ENCODE measurements at places on chromosomes 13 and 19. TPM values are rescaled to one million over a fixed set of nuclear protein-coding genes. Genes with fewer than 3 reads are reported as not detected.
A peak's percentile ranks its signal among the peaks of the same experiment; 100 is the strongest.

Gene LMTK3
- 0.09 TPM for polyA plus RNA-seq

Gene TMEM143
- polyA plus RNA-seq, result 20.6 TPM

Gene C1QTNF9
- polyA plus RNA-seq, result 8.7 TPM

Gene ITGBL1
- 0.36 TPM for polyA plus RNA-seq

Gene CSNK1G2
- 42.8 TPM for polyA plus RNA-seq

Gene CLC
- polyA plus RNA-seq, result 1.2 TPM

Gene SLC7A10
- 10.8 TPM for polyA plus RNA-seq

Gene CPAMD8
- 4.2 TPM for polyA plus RNA-seq

- no peak for DNase-seq
These were observed 1.4 kb downstream of the TMEM272 start for GRCh38 chr13:51843529-51843928.

DNA sequence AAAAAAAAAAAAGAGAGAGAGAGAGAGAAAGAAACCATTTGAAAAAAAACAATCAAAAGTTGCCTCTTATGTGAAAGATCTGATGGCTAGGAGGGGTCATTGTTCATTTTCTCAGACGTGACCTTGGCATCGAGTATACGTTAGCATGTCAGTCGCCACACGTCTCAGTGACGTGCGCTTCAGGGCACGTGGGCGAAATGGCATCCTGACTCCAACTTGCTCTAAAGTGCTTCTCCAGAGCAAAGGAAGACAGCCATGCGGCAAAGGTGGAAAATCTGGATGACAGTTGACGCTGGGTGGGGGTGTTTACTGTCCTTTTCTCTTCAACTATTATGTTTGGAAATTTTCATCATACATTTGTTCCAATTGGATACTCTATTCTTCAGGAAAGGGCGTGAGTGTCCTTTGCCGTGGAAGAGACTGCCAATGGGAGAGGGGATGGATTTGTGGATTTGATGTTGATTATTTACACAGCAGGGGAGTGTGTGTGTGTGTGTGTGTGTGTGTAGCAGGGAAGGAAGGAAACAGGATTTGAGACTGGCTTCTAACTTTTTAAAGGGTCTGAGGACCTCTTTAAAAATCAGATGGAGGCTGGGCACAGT lies 25.0 kb downstream of the KLF2 start:
- peak; percentile 58 for DNase-seq

GRCh38 chr19:633786-634639 lies 676 bp upstream of the POLRMT start:
- no peak for DNase-seq

DNA sequence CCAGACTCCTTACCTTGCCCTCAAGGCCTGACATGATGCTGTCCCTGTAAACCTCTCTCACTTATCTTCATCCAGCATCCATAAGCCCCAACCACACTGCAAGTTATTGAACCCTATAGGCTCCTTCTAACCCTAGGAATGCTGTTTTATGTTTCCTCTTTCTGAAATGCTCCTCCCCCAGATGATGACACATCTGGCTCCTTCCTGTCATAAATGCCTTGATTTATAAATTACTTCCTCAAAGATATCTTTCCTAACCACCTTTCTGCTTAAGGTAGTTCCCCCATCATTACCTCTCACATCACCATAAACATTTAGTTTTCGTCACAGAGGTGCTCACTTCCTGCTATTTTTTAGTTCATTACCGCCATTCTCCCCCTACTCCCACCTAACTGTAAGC lies 12.3 kb downstream of the RUBCNL start:
- no peak for DNase-seq

- no peak for DNase-seq
These were observed 8.6 kb upstream of the PEAK3 start for GRCh38 chr19:2290441-2291184.

DNA sequence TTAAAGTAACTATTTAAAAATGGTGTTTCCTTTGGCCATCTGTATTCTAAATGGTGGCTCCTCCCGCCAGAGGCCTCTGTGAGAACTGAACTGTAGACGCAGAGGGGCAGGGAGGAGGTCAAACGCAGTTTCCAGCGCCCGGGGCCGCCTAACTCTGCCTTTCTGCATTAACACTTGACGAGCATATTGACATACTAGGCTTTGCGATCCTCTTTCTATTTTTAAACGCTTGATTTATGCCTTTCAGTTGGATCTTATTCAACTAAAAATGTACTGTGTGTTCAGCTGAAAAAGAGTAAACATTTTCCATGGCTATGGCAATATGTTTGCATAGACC lies 74.7 kb downstream of the SPACA7 start:
- no peak for DNase-seq

DNA sequence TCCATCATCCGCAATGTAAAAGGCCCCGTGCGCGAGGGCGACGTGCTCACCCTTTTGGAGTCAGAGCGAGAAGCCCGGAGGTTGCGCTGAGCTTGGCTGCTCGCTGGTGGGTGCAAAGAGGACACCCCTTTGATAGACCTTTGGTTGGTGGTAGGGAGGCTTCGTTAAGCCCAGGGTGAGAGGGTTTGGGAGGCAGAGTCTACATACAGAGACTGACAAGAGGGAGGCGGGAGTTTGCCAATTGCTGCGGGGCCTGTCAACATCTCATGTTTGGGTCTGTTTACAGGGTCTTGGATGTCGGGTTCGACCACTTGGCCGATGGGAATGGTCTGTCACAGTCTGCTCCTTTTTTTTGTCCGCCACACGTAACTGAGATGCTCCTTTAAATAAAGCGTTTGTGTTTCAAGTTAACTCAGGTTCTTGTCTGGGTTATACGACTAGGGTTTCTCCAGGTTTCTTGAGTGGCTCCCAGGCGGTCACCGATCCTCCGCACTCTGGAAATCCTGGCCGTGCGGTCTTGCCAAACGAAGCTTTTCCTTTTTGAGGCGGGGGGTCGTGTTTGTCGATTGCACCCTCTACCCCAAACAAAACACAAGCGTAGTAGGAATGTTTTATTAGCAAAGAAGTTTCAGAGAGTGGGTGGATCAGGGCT lies 816 bp downstream of the RPS28 start:
- DNase-seq, result no peak

DNA sequence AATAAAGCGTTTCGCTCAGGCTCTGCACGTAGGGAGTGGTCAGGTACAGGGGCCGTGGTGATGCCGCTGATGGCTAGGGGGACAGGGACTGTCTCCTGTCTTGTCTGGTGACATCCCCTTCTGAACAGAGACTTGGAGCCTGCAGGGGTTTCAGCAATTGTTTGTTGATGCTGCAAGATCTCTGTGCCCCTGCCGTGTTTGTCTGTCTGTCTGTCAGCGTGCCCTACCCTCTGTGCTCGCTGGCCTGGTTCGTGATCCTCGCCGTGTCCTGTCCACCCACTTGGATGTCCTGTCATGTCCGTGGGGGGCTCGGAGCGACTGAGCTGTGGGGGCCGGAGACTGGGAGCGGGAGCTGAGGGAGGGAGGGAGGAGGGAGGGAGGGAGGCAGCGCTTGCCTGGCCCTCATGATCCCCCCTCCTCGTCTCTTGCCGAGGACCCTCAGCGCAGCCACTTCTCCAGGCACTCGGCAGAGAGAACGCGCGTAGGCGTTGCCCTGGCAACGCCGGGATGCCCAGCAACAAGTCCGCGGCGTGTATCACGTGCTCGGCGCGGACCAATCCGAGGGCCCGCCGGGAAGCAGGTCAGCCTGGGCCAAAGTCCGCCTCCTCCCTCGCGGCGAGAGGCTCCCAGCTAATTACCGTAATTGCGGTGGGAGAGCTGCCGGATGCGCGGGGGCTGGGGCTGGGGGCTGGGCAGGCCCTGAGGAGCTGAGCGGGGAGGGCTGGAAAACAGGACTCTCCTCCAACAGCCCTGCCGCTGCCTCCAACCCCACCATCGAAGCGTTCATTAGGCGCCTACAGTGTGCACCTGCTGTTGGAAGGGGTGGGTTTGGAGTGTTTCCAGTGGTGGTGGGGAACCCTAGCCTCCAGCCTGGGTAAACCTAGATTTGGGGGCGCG lies 31.9 kb upstream of the FEM1A start:
- peak; percentile 92 for DNase-seq

DNA sequence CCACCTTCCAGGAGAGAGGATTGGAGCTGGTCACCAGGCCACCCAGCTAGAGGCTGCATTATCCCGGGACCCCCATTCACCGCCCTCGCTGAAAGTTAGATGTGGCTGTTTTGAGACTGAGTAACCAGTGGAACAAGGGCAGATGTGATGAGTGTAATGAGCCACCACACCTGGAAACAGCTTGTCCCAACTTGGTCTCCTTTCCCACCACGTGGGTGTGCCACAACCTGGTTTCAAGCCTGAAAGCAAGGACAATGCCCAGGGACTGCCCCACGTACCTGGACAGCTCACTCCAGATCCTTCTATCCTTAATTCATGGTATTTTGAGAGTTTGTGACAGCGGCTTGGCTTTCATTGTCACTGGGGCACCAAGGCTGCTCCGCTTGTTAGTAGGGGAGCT lies 7.0 kb downstream of the LGI4 start:
- DNase-seq, result no peak

DNA sequence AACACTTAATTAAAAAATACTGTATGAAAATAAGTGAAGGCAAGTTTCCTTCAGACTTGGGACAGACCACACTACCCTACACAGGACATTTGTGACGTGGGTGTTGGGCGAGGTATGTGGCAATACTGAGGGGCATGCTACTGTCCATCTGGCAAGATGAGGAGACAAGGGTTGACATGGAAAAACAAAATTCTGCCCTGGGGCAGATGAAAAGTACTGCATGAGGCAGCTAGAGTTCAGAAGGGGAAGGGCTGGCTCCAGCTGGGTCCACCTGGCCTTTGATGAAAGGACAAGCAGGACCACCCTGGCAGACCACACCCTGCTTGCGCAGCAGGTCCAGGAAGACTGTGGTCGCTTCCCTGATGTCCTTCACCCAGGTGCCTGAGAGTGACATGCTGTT lies 43.2 kb downstream of the LATS2 start:
- DNase-seq, result no peak

- DNase-seq, result peak; percentile 24
These were observed 547 bp downstream of the ABCC4 start for GRCh38 chr13:95300625-95301182.

GRCh38 chr13:25982907-25983306 lies 68.9 kb downstream of the SHISA2 start:
- DNase-seq, result no peak

GRCh38 chr19:31146015-31146414 lies 203.2 kb downstream of the TSHZ3 start:
- DNase-seq, result peak; percentile 21

DNA sequence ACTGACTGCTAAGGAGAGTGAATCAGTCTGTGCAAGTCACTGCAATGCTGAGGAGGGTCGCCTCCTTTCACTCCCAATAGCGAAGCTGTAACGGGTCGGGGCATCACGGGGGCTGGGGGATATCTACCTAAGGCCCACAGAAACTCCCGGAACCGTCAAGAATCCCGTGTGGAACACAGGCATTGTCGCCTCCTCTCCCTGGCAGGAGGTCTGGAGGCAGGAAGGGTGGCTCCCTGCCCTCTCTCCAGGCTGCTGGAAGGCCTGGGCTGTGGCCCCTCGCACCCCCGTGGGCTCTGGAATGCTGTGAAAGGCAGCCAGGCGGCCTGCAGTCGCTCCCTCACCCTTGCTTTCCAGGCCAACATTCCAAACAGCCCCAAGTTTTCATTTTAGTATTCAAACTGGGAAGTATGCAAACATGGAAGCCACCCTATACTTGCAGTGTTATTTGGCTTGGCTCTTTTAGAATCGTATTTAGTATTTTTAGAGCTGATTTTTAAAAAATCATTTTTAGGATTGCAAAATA lies 109.4 kb downstream of the CRYL1 start:
- no peak for DNase-seq

DNA sequence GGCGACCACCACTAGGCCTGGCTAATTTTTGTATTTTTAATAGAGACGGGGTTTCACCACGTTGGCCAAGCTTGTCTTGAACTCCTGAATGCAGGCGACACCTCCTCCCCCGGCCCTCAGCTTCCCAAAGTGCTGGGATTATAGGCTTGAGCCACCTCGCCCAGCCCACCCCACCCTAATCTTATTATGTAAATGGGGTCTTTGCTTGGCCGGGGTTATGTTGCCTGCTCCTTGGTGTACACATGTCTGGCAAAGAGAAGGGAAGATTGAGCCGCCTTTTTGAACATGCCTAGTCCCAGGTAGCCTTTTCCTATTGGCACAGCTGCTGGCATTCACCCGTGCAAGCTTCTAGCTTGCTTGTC lies 106.8 kb downstream of the KCTD15 start:
- DNase-seq, result no peak

DNA sequence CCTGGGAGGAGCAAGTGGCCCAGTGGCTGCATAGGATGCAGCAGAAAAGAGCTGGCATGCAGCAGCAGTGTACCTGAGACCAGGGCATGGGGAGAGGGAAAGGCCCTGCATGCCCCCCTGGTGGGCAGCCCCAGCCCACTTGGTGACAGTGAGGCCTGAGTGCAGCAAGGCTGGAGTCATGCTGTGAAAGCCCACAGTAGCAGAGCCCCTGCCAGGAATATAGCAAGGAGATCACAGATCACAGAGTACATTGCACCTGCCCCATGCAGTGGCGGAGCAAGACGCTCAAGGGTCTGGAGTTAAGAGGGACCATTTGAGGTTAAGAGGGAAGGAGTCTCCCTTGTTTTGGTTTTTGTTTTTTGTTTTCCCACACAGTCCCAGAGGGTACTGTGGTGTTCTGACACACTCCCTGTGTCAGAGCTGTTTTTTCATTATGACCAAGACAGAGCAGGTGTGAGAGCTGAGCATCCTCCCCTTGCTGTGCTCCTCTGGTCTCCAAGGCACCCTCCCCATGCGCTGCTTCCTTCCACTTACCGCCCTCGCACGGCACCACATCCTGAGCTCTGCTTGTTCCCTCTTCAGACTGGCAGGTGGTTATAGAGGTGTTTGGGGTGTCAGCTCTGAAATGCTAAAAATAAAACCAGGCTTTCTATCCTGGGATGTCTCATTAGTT lies 85.0 kb upstream of the UBL3 start:
- no peak for DNase-seq

GRCh38 chr19:38571682-38572081 lies 46.1 kb downstream of the MAP4K1 start:
- no peak for DNase-seq

DNA sequence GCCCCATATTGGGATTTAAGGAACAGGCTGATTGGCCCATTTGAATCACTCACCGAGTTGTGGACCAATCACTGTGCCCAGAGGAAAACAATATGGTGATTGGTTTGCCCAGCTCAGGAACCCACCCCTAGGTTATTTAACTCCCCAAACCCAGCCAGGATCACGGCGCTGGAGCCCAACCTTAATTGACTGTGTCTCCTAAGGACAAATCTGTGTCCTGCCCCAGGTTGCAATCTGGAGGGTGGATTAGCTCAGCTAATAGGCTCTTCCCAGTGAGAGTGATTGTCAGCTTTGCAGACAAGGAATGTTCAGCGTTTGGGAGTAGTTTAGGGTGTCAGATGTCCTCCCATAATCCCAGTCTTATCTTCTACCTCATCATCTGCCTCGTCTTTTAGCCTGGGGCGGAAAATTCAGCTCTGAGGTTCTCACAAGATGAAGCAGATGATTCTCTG lies 3.5 kb upstream of the ZNF358 start:
- DNase-seq, result no peak

DNA sequence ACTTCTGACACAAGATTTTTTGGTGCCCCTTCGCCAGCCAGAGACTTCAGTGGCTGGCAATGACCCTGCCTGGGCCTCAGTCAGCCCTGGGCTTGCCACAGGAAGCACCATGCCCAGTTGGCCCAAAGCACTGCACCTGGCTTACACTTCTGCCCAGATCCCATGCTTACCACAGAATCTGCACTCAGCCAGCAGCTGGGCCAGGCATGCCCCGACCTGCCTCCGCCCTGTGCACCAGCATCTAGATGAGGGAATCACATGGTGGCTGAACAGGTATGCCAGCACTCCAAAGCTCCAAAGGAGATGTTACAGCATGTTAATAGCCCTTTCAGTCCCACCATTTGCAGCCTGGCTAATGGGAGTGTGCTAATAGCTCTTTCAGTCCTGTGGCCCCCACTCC lies 690.9 kb downstream of the SLITRK6 start:
- no peak for DNase-seq

GRCh38 chr13:80262051-80262695 lies 78.8 kb downstream of the SPRY2 start:
- no peak for DNase-seq

All from hindlimb muscle (tissue), 1 donor.